Retina (tissue), 1 donor: ENCODE measurements at places on chromosomes 7 and 10.

DNA sequence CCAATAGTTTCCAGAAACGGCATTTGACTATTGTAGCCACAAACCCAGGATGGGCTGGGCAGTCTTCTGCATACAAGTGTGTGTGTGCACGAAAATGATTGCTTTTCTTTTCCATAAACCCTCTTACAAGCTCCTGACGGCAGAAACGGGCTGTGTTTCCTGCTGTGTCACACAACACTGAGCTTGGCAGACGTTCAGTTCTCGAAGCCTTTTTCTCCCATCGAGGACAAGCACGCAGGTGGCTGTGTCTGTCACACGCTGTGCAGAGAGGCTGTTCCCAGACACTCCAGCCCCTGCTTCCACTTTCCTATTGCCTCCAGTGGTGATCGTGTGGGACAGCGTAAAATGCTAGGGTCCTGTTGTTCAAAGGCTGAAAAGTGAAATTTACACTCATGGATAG, 32.1 kb downstream of the RBAK start:
- no peak for DNase-seq

DNA sequence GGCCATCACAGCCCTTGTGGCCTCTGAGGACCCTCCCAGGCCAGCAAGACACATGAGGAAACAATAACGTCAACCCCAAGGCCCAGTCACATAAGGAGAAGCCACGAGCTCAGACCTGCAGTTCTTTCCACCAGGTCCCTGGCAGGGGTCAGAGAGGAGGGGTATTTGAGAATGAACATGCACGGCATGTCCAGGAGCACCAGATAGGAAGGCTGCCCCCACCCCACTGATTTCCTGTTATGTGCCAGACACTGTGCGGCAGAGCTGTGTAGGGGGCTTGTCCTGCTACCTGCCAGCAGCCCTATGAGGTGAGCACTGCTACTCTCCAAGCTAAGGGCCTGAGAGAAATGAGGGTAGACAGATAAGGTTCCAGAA, 40.7 kb upstream of the ZMIZ1 start:
- no peak for DNase-seq

DNA sequence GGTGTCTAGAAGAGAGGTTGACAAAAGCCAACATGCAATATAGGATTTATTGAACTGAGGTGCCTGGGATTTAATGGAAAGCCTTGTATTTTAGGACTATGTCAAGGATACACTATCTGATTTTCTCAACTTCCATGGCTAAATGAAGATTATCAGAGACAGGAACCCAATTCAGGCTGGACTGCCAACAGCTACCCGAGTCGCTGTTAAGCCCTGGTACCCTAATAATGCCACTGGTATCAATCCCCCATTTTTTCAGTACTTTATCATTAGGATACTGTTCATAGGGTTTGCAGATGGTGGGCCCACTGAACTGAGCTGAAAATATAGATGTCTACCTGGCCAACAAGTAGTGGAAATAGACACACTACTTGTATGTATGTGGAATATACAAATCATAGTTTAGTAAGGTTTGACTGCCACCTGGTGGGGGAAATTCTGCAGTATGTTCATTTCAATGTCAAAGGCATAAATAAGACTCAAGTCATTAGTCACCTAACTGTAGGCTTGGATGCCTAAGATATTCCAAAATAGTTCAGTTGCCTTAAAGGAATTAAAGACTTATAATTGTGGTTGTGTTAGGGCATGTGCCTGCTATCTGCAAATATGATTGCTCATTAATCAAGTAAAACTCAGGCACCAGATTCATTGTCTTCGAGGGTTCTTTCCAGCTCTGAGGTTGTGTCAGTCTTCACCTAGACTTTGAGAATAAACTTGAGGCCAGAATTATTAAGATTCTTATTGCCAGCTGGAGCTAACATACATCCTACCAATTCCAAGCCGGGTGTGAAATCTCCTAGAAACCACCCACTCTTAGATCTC, 34.1 kb upstream of the NOBOX start:
- peak; percentile 38 for DNase-seq

GRCh38 chr7:113628948-113629847, 289.6 kb downstream of the PPP1R3A start:
- DNase-seq, result no peak

DNA sequence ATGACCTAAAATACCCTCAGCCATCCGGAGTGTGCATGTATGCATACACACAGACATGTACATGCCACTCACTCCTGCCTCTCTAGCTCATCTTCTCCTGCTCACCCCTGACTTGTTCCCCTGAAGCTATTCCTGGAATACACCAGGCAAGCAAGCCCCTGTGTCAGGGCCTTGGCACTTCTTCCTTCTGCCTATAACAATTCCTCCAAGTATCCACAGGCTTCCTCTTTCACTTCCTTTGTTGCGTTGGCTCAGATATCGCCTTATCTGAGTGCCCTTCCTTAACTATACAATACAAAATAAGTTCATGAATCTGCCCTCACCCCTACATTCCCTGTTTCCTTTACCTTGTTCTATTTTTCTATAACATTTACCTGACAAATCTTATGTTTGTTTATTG, 88.8 kb downstream of the NOD1 start:
- no peak for DNase-seq

DNA sequence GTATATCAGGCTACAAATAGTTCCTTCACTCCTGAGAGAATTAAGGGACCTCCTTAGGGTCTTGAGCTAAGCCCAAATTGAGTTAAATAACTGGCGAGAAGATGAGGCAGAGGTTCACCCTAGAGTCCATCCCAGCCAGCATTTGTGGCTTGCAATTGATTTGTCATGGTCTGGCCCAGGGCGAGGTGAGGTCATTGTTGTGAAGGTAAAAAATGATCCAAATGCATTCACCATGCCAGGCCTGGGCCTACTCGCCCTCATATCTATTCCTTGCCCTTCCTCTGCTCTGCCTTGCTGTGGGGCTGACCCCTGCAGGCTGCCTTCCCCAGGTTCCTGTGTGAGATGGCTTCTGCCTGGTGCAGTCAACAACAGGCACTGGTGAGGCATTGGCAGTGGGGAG, 207.2 kb downstream of the ZNF365 start:
- no peak for DNase-seq

DNA sequence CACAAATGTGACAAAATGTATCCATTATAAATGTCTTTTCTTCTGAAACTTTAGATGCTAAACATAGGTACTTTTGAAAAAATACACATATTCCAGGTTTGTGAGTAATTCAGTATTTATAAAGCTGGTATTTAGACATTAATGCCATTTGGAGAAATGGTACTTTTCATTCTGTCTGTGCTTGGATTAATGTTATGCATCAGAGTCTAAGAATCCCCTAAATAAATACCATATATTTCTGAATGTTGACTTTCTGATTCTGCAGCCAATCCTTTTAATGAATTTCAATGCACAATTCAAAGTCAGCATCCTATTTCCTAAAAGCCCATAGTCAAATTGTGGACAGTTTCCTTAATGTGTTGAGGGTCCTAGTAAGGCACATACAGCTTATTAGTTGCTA, 145.0 kb downstream of the DKK1 start:
- DNase-seq, result no peak

GRCh38 chr10:43843321-43844101, 194.8 kb upstream of the ZNF32 start:
- DNase-seq, result no peak
